ENCODE measurements at places on chromosomes 4 and X. TPM values are rescaled to one million over a fixed set of nuclear protein-coding genes. Genes with fewer than 3 reads are reported as not detected.

GRCh38 chr4:54165011-54165410, 64.1 kb upstream of the PDGFRA start:
- DNase-seq: no peak

DNA sequence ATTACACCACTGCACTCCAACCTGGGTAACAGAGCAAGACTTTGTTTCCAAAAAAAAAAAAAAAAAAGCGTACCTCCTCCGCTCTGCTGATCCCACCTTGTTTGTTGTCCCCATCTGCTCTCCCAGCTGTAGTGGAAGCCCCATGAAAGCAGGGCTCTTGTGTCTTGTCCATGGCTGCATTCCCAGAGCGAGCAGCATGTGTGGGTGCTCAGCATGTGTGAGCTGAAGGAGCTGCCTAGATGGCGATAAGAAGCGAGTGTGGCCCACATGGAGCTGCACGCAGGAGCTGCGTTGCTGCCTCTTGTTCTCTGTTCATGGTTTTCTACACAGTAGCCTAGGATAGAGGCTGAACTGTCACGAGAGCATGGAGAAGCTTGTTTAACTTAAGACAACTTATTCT, 12.4 kb downstream of the NSD2 start:
- DNase-seq: no peak

STAP1 gene
- 29.5 TPM for total RNA-seq

DNA sequence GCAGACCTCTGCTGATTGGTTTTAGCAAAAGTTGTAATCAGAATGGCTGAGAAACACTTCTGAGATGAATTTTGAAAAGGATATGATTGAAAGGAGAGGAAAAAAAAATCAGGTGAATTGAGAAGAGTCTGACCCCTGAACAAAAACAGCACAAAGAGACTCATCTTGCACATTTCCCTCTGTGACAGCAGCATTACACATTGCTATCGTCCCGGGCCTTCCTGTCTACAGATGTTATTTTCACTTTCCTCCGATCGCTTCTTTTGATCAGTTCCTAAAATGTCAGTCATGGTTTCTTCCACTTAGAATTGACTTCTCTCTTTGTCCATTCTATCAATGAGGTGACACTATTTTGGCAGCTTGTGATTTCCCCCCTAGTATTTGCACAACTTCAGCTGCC, 262.6 kb downstream of the GPC3 start:
- no peak for DNase-seq

GRCh38 chrX:118802857-118803256, 20.8 kb upstream of the ZCCHC12 start:
- DNase-seq: no peak

GRCh38 chr4:47899639-47900038, 14.7 kb downstream of the NFXL1 start:
- no peak for DNase-seq

MAGEA1 gene
- not detected for total RNA-seq

DNA sequence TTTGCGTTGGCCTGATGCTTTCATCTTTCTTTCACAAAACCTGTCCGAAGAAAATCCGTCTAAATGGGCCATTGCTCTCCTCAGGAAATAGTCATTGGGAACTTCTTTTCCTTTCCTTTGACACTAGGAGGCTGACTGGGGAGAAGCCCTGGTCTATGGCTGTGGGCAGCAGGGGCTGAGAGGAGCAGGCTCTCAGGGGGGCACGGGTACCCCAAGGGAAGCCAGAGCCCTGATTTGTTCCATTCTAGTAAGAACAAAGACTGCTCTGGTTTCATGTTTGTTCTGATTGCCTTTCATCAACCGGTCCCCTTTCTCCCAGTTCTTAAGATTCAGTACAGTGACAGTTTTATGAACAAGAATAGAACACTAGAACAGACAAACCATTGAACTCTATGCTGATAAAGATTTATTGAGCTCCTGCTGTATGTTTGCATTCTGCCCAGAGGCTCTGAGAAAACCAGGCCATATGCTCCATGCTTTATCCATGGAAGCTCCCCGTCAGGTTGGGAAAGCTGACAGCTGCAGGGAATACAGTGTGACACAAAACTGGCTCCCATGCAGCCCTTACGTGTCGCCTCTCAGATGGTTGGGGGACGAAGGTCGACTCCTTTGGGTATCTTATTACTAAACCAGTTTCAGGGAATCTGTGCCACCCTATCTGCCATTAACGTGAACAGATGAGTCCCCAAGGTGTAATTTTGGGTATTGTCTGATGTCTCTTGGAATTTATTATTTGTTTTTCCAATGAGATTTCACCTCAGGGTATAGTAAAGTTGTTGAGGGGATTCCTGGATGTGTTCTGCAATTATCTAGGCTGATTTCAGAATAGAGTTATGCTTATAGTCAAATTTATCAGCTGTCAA, 72.4 kb upstream of the MSANTD1 start:
- no peak for DNase-seq

DNA sequence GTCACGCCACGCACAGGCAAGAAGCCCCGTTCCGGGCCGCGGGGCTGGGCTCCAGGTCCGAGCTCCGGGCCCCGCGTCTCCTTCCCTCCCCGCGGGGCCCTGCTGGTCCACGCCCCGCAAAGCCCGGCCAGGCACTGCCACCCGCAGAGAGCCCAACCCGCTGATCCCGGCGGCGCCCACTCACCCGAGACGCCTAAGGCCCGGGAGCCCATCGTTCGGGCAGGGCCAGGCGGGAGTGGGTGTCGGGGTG, 870 bp downstream of the PDZD4 start:
- no peak for DNase-seq

TCEAL2 gene
- not detected for total RNA-seq

DNA sequence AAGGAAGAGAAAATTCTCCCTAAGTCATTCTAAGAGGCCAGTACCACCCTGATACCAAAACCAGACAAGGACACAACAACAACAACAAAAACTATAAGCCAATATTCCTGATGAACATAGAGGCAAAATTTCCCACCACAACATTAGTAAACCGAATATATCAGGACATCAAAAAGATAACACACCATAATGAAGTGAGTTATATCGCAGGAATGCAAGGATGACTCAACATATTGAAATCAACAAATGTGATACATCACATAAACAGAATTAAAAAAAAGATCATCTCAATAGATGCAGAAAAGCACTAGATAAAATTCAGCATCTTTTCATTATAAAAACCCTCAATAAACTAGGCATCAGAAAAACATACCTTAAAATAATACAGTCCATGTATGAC, 1844.4 kb upstream of the PCDH10 start:
- no peak for DNase-seq

SOWAHD gene
- total RNA-seq: 1.9 TPM

GRCh38 chr4:171221181-171221580, 592.0 kb upstream of the GALNTL6 start:
- no peak for DNase-seq

DNA sequence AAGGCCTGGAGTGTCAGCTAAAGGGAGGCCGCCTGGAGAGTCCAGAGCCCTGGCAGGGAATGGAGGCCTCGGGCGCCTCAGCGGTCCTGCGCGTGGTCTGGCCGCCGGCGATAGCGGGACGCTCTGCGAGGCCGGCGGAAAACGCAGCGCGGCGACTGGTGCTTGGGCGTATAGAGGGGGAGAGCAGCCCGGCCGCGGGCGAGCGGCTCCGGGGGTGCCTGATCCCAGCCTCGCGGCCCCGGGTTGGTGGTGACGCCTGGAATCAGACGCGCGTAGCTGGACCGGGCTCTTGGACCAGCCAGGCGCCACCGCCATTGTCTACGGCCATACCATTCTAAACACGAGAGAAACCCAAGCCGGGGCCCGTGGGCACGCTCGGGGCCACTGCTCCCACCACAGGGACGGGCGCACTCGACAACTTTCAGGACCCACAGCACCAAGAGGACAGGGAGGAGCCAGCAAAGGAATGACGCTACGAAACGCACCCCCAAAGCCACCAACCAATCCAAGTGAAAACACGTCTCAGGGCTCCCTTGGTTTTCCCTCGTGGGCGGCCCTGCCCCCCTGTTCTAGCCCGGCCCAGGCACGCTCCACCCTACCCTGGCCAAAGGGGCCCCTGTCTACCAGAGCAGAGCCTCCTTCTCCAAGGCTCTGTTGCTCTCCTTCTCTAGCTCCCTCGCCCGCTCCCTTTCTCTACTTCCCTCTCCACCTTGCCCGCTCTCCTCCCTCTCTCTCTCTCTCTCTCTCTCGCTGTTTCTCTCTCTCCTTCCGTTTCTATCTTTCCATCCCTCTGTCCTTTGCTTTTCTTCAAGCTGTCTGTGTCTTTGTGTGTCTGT, 7.8 kb downstream of the FRG2 start:
- DNase-seq: no peak

GRCh38 chr4:73387552-73387951, 16.5 kb upstream of the ALB start:
- DNase-seq: no peak

GRCh38 chr4:7335344-7336066, 99.2 kb downstream of the PSAPL1 start:
- peak; percentile 69 for DNase-seq

- DNase-seq: no peak
Measured at GRCh38 chr4:3666263-3666662, 99.9 kb upstream of the ADRA2C start.

JADE3 gene
- total RNA-seq: 2.2 TPM

LIAS gene
- total RNA-seq: 13.0 TPM

GRCh38 chr4:119478446-119479179, 150.0 kb downstream of the PDE5A start:
- DNase-seq: no peak

CYLC1 gene
- total RNA-seq: not detected

- DNase-seq: no peak
Measured at GRCh38 chrX:15160558-15161095, 109.3 kb downstream of the ASB9 start.

DCAF4L1 gene
- total RNA-seq: 0.15 TPM

DNA sequence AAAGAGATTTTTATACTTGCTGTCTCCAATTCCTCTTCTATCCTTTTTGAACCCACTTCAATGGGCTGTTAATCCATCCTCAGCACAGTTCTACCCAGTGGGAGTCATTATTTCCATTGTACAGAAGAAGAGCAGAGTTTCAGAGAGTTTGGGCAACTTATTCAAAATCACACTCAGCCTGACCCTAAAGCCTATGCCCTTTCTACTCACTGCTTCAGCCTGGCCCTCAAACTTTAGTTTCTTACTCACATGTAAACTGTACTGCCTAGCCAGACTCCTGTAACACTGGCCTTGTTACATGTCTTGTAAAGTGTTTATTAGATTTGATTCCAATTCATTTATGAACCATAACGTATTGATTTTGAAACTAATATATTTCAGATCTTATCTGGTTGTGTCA, 25.1 kb upstream of the USO1 start:
- DNase-seq: no peak

GRCh38 chrX:121036951-121037350, 10.5 kb upstream of the GLUD2 start:
- DNase-seq: no peak

DNA sequence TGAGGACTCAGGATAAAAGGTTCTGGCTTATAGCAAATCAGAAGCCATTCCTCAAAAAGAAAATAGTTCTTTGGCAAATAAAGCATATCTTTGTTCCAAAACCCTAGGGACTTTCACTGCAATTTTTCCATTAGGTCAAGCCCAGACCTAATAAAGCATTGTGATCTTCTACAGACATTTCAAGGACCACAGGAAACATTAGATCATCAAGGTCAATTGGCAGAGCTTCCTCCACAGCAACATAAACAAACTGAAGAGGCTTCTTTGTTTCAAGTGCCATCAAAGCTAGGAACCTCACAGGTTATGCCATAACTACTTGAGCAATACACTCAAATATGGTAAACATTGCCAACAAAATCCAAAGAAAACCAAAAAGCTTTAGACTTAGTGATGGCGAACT, 144.9 kb downstream of the ANXA5 start:
- DNase-seq: no peak

DNA sequence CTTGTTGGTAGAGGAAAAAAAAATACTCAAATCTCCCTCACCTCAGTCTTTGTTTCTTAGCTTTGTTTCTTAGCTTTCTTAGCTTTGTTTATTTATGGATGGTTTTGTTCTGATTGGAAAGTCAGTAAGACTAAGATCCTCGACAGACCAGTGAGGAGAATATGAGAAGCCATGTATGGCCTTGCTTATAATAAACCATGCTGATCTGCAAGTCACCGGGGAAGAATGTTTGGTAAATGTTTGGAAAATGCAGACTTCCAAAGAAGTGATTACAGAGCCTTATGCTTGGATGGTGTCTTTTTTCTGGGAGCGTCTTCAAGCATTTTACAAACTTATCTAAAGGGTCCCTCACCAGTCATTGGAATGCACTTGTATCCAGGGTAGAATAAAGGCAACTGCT, 90.1 kb upstream of the NOCT start:
- DNase-seq: no peak

GALNTL6 gene
- not detected for total RNA-seq

- peak; percentile 41 for DNase-seq
Measured at GRCh38 chr4:180664766-180665368, 1578.3 kb upstream of the TENM3 start.

CCDC158 gene
- total RNA-seq: not detected

- DNase-seq: no peak
Measured at GRCh38 chrX:66200050-66200664, 36.1 kb downstream of the HEPH start.

GRCh38 chr4:105894660-105895582, at the start of gene NPNT:
NPNT (plus strand) TSS chr4:105895471; CDS start chr4:105895653, 182 bp downstream.
- DNase-seq: no peak

GRCh38 chr4:150078579-150079080, 385 bp downstream of the DCLK2 start:
- DNase-seq: no peak

- no peak for DNase-seq
Measured at GRCh38 chr4:64520421-64520820, 111.2 kb upstream of the TECRL start.

LEF1 gene
- total RNA-seq: 67.4 TPM

CTAG1A gene
- total RNA-seq: not detected

DNA sequence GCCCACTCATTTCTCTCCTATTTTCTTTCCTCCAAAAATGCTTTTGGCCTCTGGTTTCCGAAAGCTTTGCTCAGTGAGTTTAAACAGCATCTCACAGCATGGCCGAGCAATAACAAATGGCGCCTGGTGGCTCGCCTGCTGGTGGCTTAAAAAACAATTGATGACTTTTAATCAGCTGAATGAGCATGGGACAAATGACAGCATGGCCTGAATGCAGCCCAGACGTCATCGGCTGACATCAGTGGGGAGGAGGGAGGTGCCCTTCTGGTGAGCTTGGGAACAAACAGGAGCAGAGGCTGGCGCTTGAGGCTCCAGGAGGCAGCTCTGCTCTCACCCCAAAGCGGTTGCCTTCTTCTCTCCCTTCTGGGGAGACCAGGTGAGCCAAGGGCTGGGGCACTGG, 286.4 kb downstream of the BCOR start:
- DNase-seq: no peak

DNA sequence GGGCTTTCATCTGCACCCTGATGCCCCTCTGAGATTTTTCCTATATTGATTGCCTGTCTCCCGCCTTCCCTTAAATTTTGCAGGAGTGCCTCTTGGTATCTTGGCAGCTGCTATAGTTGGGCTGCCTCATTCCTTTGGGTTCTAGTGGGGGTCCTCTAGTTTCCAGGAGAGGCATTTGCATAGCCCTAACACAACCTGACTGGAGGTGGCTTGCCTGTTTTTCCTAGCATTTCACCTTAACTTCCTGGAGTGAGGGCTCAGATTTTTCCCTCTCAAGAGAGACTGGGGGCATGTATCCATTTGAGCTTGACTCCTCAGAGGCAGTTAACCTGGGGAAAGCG, 46.0 kb downstream of the UGT2A3 start:
- DNase-seq: no peak

- no peak for DNase-seq
Measured at GRCh38 chr4:110357521-110357920, 118.4 kb upstream of the ENPEP start.

GAGE12E gene
- not detected for total RNA-seq

- DNase-seq: peak; percentile 59
Measured at GRCh38 chrX:119753639-119754257, 4.6 kb upstream of the SOWAHD start.
